Activated naive CD8-positive, alpha-beta T cell treated with anti-CD3 and anti-CD28 coated beads for 36 hours (primary cell): ENCODE measurements at places on chromosomes 1 and 21. TPM values are rescaled to one million over a fixed set of nuclear protein-coding genes. Genes with fewer than 3 reads are reported as not detected.

Gene RNF19B
- 10.2 TPM for total RNA-seq

Gene TTC39A
- total RNA-seq = not detected

Gene FCMR
- total RNA-seq = 42.9 TPM

Gene KRTCAP2
- 145 TPM for total RNA-seq

Gene USH2A
- total RNA-seq = not detected

Gene RALGPS2
- 5.0 TPM for total RNA-seq

Gene MORC3
- 15.2 TPM for total RNA-seq

DNA sequence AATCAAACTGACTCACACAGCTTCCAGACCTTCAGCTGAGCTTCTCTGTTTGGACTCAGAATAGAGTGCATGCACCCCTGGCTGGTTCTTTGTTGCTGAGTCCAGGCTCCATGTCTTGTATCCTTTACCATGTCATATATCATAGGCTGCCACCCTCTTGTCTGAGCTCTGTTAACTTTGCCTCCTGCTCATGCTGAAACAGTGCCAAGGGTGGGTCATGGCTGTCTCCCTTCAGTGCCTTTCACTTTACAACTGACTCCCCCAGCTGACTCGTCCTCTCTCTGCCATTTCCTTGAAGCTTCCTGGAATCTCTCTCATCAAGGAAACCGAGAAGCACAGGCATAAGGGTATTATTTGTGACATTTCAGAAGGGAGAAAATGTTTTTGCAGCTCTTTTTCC lies 885.3 kb downstream of the TTLL7 start:
- no peak for DNase-seq

- DNase-seq = no peak
Measured at GRCh38 chr1:8091691-8092090, 65.6 kb upstream of the ERRFI1 start.

DNA sequence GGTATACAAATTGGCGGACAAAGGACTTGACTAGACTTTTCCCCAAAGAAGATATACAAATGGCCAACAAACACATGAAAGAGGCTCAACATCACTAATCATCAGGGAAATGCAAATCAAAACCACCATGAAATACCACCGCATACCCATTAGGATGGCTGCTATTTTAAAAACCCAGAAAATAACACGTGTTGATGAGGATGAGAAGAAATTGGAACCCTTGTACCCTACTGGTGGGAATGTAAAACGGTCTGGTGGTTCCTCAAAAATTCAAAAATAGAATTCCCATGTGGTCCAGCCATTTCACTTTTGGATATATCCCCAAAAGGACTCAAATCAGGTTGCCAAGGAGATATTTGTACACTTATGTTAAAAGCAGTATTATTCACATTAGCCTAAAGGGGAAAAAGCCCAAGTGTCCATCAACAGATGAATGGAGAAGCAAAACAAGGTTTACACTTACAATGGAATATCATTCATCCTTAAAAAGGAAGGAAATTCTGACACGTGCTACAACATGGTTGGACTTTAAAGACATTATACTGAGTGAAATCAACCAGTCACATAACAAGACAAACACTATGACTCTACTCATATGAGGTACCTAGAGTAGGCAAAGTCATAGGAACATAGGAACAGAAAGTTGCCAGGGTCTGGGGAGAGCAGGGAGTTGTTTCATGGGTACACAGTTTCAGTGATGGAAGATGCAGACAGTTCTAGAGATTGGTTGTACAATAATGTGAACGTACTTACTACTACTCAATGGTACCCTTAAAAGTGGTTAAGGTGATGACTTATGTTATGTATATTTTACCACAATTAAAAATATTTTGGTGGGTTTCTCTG lies 17.0 kb downstream of the CD34 start:
- no peak for DNase-seq

- no peak for DNase-seq
Measured at GRCh38 chr1:12482988-12483387, 135.0 kb downstream of the DHRS3 start.

DNA sequence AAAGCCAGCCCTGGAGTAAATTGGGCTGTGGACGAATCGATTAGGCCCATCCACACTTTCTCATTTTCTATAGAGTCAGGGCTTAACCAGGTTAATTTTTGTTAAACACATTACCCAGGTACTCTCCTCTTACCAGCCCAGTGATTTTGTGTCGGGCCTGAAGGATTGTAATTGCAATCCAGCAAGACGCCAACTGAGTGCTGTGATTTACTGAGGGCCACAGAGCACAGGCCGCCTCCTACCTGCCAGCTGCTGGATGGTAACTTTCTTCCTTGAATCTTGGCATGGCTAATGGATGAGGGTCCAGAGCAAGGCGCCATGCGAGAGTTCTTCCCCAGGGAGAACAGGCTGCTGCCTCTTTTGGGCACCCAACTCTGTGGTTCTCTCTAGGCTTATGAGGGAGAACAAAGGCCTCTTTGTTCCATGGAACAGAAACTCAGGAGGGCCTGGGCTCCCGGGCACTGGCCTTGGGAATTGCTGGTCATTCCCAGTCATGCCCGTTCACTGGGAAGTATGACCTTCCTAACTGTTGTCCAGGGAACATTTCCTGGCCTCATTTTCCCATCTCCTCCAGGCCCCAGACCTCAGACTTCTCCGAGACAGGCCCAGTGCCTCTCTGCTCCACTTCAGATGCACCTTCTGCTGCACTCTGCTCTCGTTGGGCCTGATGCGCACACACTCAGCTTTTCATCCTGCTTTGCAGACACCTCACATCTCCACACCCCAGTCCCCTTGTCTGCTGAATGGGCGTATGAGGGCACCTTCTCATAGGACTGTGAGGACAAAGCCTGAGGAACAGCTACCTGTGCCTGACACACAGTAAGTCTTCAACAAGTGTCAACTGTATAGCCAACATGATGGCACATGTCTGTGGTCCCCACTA lies 57.3 kb downstream of the SYF2 start:
- DNase-seq = no peak

DNA sequence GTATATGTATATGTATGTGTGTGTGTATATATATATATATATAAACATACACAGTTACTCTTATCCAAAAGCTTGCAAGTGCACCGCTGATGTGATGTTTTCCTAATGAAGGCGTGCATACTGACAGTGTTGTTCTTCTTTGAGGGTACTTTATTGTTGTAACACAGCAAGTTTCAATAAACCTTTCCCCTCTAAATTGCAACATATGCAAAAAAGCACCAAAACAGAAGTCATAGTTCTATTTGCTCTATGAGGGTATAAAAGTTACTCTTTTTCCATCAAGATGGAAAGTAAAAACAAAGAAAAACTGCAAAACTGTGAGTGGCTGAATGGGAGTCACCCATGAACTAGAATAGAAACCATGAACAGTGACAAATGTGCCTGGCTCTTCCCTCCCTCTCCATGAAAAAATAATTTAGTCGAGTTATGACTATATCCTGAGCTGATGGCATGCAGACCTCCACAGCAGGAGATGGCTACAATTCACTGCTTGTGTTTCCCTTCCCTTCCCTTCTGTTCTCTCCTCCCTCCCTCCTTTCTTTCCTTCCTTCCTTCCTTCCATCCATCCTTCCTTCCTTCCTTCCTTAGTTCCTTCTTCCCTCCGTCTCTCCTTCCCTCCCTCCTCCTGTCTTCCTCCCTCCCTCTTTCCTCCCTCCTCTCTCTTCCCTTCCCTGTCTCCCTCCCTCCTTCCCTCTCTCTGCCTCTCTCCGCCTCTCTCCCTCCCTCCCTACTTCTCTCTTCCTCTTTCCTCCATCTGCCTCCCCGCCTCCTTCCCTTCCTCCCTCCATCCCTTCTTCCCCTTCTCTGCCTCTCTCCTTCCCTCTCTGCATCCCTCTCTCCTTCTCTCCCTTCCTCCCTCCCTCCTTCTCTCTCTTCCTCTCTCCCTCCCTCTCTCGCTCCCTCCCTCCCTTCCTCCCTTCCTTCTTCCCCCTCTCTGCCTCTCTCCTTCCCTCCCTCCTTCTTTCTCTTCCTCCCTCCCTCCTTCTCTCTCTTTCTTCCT lies 220.7 kb upstream of the POU3F1 start:
- DNase-seq = no peak

DNA sequence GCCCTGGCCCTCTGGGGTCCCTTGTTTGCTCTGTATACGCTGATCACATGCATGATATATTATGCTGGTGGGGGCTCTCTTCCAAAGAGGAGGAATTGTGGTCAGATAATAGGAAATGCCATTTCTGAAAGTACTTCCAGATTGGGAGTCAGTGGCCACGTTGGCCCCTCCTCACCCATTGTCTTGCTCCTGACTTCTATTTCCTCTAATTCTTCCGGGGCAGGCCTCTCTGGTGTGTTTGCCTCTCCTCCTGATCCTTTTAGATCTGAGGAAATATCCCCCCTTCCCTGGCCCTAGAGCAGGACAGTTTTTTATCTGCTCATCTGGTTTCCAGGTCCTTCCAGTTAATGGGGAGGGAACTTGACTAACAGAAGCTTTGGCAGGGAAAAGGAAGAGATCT lies 2.9 kb downstream of the VANGL2 start:
- no peak for DNase-seq

- no peak for DNase-seq
Measured at GRCh38 chr1:226804907-226805759, 65.3 kb upstream of the PSEN2 start.

GRCh38 chr21:46196733-46197132 lies 12.5 kb upstream of the SPATC1L start:
- DNase-seq = no peak

DNA sequence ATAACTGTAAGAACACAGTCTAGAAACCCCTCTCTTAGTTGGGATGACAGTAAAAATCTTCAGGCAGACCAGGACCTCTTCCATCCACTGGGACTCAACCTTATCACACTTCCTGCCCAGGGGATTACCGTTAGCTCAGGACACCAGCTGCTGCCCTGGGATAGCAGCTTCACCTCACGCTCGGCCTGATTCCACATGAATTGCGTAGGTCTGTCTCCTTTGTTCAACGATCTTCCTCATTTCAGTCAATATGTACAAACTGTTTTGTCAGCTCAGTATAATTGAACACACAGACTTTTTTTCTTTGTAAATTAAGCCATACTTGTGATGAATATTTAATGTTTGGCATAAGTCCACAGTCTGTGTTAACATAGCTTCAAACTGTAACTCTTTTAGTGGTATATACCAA lies 290.4 kb downstream of the GRIK1 start:
- DNase-seq = no peak

DNA sequence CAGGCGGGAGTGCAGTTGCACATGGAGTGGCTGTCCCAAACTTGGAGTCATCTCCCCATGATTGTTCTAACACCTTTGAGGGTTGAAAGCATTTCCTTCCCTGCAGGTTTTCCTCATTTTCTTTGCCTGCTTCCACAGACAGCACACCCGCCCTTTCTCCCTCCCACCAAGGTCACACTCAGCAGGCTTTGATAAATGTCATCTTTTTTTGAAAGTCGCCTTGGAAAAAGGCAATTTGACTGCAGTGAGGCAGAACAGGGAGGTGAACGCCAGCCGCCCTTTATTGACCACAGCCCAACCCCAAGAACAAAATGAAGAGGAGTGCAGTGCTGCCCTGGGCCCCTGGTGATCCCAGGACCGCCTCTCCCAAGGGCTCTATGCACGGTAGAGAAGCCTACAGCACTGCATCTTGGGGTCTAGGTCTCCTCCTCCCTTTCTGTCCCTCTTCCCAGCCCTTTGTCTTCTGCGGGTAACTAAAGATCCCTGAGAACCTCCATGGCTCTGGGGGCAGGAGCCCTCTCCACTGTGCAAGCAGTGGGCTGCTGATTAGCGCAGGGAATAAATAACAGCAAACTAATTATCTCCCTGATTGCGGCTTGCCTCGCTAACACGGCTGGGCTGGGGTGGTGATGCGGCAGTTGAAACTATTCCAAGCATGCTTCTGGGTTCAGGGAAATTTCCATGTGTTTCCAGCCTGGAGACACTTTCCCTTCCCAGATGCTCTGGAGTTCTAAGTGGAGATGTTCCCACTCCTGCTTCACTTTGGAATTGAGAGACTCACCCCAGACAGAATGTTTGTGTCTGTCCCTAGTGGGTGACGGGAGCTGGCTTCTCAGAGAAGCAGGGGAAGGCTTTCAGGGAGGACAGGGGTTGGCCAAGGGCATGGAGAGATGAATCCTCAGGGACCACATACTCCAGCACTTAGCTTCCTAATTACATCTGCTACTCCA lies 11.8 kb upstream of the AMIGO1 start:
- no peak for DNase-seq

- DNase-seq = no peak
Measured at GRCh38 chr1:159973350-159973940, 19.4 kb upstream of the SLAMF9 start.

GRCh38 chr1:215597961-215598360 lies 30.9 kb downstream of the KCTD3 start:
- no peak for DNase-seq

DNA sequence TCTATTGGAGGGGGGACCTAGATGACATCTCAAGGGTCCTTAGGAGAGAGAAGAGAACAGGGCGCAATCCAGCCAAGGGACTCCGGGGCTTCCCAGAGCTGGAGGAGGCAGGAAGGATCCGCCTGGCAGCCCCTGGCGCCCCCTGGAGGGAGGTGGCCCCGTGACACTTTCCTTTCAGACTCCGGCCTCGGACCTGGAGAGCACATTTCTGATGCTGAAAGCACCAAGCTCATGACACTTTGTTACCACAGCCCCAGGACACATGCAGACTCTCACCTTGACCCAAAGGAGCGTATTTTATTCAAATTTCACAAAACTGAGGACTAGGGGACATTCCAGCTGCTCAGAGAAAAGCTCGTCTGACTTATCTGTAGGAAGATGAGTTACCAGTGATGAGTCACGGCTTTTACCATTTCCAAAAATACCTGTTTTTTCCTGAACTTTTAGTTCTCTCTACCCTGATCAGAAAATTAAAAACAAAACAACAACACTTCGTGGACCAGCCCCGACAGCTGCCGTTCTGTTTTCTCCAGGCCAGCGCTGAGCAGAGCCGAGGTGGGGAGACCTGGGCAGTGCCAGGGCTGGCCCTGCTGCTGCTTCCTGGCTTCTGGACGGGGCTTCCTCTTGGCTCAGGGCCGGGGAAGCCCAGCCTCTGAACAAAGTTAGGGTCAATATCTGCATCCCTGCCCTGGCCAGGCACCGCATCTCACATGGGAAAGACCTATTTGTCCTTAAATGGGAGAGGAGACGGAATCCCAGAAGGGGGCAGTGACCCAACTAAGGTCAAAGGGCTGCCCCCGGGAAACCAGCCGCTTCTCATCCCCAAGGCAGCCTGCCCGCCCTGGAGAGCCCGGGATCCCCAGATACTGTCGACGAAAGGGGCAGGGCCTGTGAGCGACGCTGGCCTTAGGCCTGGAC lies 21.6 kb upstream of the POFUT2 start:
- peak; percentile 53 for DNase-seq

DNA sequence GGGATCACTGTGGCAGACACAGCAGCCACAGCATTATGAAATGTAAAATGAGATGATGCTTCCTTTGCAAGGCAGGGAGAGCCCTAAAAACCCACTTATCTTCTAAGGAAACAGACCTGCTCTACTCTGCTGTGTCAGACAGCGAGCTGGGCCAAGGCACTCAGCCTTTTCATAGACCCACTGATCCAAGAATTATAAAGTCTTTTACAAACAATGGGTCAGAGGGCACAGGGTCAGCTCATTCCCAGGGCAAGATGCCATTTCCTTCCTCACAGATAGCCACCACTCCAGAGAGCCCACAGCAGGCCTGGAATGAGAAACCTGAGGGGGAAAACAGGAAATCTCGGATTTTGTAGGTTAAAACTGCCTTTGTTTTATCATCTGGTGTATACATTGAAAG lies 42.9 kb downstream of the CASQ2 start:
- no peak for DNase-seq
